ENCODE measurements at places on chromosomes 2 and 18.
A peak's percentile ranks its signal among the peaks of the same experiment; 100 is the strongest.

- DNase-seq: no peak
Observed at GRCh38 chr2:5657231-5657630, 35.0 kb upstream of the SOX11 start.

- no peak for DNase-seq
Observed at GRCh38 chr2:134167015-134167414, 86.9 kb upstream of the MGAT5 start.

GRCh38 chr2:15995603-15996002, 55.3 kb downstream of the MYCN start:
- no peak for DNase-seq

DNA sequence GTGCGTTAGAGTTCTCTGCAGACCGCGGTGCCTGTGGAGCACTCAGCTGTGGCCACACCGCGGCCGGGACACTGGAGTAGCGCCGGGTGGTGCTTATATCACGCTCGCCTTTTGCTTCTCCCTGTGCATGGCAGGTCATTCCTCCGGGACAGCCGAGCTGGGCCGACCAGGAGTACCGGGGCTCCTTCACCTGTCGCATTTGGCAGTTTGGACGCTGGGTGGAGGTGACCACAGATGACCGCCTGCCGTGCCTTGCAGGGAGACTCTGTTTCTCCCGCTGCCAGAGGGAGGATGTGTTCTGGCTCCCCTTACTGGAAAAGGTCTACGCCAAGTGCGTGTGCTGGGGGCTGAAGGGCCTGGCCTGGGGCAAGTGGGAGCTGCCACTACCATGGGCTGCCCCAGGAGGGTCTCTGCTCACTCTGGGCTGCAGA, 4.2 kb downstream of the CAPN10 start:
- no peak for DNase-seq

DNA sequence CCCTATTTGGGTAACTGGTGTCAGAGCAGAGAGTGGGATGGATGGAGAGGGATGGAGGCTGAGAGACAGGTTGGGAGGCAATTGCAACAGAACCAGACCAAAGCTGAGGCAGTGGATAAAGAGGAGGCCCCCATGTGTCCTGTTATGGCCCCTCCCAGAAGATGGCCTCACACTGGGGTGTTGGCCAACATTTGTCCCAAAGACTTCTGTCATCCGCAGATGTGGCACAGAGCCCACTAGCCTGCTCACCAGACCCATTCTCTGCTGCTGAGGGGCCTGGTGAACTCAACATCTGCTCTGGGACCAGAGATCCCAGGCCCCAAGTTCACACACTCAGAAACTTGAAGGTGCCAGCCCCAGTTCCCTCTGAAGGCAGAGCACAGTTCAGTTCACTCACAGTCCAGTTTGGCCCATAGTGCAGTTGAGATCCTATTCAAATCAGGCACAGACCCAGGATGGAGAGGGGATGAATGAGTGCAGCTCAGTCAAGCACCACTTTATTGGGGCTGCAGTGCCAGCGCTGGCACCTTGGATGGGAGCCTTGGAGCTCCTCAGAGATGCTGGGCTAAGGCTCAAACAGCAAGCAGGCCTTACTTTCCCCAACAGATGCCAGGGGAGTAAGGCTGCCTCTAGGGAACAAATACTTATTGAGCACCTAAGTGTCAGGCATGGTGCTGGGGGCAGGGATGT, 189.2 kb downstream of the ZBTB7C start:
- DNase-seq: no peak

- no peak for DNase-seq
Observed at GRCh38 chr2:66692521-66693054, 257.7 kb downstream of the MEIS1 start.

GRCh38 chr2:150485871-150486538, 1.5 kb downstream of the RND3 start:
- peak; percentile 91 for DNase-seq

GRCh38 chr2:25273985-25274535, 67.7 kb downstream of the DNMT3A start:
- DNase-seq: no peak

DNA sequence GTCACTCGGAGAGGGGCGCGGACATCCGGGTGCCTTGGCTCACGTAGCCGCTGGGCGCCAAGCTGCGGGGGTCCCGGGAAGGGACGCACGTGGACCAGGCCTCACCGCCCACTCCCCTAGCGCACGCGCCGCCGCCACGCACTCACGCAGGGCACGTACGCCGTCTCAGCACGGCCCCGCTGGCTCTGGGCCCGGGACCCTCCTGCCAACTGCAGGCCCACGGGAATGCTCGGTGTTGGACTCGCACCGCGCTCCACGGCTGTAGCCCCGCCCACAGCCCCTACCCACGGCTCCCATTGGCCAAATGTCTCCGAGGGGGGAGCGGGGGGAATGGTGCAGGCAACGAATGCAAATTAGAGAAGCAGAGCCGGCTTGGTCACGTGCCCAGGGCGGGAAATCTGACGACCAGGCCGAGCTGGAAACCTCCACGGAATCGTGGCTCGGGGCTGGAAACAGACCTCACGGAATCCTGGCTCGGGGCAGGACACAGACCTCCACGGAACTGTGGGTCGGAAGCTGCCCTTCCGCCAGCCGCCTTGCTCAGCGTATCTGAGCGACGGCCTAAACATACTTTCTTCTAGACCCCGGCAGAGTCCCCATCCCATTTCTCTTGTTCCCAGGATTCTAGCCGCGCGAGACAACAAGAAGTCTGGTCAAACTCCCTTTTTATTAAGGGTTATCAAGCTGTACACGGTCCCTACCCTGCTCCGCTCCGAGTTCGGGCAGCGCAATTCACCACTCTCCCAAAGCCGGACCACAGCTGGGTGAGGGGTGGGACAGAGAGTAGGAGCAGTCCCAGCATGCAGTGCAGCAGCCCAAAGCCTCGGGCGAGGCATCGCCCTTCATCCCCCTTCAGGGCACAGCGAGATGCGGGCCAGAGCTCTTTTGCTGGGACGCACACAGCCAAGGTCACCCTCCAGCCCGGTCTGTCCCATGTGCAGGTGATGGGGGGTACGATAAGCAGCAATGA, at the start of gene ABCB6:
Gene ABCB6 (minus strand): TSS at position 227 of the 970 bp plus-strand sequence. CDS start 285 bp downstream, outside the sequence.
- DNase-seq: peak; percentile 99

DNA sequence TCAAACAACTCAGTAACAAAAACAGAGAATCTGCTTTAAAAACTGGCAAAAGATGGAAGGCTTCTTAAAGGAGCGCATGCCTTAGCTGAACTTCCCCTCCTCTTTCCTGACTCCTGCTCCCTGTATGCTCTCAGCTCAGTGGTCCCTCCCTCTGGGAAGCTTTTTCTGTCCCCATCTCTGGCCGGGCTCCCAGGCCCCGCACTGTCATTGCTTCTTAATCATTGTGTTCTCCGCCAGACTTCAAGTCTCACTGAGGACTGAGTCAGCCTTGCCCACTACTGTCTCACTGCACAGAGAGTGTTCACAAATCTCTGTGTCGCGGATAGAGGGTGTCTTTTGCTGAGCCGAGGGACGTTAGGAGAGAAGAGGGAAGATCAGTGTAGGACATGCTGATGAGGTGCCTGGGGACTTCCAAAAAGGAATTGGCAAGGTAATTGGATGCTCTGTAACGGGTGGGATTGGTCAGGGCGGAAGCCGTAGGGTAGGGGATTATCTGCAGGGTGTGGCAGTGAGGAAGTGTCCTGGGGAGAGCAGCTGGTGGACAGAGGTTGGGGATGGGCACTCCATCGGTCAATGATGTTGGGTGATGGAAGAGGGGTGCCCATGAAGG, 16.2 kb downstream of the TOGARAM2 start:
- no peak for DNase-seq

DNA sequence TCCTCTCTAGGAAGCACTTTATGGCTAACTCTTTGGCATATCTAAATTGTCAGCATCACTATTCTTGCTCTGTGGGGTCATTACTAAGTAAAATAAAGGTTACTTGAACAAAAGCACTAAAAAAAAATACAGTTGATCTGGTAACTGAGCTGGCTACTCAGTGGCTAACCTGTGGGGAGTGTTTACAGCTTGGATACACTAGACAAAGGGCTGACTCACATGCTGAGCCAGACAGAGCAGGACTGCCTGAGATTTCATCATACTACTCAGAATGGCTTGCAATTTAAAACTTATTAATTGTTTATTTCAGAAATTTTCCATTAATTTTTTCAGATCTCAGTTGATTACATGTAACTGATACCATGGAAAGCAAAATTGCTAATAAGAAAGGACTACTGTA, 1690.4 kb upstream of the SLC39A10 start:
- peak; percentile 19 for DNase-seq

DNA sequence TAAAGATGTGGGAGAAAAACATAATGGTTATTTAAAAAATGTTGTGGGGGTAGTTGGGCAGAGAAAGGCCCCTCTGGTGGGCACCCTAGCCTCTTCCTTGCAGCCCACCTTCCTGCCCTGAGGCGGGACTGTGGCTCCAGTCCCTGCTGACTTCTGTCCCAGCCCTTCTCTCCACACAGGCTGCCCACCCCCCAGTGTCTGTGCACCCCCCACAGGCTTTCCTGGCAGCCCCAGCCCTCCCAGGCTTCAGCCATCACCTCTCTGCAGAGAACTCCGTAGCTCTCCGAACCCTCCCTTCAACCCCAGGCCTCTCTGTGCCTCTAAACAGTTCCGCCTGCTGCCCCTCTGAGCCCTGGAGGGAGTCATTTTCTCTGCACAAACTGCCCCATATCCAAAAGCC, 75.4 kb downstream of the DYSF start:
- no peak for DNase-seq
